ENCODE measurements at places on chromosomes 2 and 18. TPM values are rescaled to one million over a fixed set of nuclear protein-coding genes. Genes with fewer than 3 reads are reported as not detected.

PSD4 gene
- 224 TPM for total RNA-seq

PDE1A gene
- total RNA-seq, result not detected

YES1 gene
- total RNA-seq, result 32.2 TPM

SH3YL1 gene
- 17.1 TPM for total RNA-seq

NPAS2 gene
- 3.3 TPM for total RNA-seq

DSC3 gene
- 0.06 TPM for total RNA-seq

All from activated CD8-positive, alpha-beta memory T cell treated with anti-CD3 and anti-CD28 coated beads for 36 hours (primary cell).